NCI-H1417 (cell line): ENCODE measurements at places on chromosomes 3 and 15.

DNA sequence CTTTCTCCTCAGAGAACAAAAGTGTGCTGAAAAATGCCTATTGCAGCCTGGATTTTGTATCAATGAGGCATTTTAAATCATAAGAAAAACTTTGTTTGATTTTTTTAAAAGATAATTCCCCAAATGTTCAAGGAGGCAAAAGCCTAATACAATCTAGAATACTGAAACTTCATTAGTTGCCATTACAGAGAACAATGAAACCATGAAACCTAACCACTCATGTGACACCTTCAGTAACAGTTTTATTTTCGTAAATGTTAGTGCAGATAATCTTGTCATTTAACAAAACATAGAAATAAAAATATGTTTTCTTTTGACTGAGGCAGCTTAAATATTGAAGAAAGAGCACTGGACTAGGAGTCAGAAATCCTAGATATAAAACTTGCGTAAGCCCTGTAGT is 655.9 kb downstream of the RBMS3 start:
- DNase-seq, result no peak

DNA sequence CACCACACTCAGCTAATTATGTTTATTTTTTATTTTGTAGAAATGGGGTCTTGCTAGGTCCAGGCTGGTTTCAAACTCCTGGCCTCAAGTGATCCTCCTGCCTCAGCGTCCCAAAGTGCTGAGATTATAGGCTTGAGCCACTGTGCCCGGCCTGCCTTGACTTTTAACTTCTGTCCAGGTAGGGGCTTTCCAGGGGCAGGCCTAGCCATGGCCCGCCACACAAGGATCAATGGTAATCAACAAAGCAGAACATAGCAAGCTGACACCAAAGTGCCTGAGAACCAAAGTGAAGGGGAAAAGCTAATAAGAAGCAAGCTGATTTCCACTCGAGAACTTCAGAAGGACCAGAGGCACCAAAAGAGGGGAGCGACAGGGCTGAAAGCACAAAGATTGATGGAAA is 9.4 kb upstream of the CRTC3 start:
- no peak for DNase-seq

DNA sequence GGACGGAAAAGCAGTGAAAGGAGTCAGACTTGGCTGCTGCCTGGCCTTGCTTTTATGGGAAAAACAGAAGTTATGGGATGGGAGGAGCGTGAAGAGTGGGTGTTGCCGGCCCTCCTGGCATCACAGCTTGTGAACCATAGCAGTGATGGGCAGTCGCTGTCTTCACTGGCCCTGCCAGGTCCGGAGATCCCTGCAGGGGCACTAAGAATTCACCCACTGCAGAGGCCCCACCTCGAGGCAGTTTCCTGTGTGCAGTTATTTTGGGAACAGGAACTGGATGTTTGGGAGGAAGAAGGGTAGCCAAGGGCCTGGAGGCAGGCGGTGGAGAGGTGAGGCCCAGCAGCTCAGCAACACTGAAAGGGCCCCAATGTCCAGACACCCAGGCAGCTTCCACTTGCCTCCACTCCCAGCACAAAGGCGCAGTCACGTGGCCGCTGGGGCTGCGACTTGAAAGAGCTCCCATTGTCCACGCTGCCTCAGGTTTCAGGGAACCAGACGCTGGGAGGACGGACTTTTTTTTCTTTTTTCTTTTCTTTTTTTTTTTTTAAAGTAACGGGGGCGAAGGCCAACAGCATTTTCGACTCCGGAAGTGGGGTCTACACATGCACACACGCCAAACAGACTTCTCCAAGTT is 255.6 kb downstream of the ZNF621 start:
- DNase-seq, result peak; percentile 47

DNA sequence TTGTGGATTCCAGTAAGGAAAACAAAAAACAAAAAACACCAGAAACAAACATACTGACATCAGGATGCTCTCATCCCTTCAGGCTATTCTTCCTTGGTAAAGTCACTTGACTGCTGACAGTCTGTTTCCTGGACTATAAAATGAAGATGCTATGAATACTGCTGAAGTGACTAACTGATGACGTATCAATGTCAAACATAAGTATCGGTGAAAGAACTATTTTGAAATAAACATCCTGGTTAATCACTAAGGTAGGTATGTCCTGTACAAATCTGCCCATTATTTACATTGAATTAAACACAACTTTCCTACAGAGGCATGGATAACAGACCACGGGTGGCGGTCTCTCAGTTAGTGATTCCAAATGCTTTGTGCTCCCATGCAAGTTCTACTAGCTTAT is 45.9 kb downstream of the CHAC1 start:
- DNase-seq, result no peak

DNA sequence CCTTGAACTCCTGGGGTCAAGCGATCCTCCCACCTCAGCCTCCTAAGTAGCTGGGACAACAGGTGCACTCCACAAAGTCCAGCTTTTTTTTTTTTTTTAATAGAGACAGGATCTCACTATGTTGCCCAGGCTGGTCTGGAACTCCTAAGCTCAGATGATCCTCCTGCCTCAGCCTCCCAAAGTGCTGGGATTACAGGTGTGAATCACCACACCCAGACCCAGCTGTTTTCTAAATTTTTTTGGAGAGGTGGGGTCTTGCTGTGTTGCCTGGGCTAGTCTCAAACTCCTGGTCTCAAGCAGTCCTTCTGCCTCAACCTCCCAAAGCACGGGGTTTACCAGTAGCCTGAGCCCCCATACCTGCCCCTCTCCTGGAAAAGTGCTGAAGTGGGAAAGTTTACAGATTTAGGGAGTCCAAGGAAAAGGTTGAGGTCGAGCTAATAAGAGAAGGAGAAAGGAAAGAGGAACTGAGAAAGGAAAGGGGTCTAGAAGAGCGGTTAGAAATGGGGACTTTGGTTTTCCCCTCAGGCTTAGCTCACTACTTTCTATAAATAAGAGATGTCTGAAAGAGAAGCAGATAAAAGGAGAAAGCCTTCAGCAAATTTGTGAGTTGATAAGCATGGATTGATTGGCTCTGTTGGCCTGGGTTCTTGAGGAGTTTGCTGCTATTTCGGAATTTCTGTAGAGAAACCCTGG is 23.6 kb downstream of the UBE2E1 start:
- DNase-seq, result no peak

DNA sequence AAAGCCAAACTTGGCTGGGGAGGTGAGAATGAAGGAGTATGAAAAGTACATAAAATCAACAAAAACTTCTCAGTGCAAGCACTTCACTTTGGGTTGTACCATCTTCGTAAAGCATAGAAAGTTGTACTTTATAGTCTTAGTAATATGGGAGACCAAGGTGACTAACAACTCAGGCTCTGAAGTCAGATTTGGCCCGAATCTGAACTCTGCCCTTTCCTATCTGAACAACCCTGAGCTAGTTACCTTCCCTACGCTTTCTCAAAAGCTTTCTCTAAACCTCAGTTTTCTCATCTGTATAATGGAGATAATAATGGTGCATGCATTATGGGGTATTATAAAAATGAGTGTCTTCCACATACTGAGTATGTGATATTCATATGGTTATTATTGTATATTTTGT is 285.4 kb upstream of the UMPS start:
- no peak for DNase-seq

DNA sequence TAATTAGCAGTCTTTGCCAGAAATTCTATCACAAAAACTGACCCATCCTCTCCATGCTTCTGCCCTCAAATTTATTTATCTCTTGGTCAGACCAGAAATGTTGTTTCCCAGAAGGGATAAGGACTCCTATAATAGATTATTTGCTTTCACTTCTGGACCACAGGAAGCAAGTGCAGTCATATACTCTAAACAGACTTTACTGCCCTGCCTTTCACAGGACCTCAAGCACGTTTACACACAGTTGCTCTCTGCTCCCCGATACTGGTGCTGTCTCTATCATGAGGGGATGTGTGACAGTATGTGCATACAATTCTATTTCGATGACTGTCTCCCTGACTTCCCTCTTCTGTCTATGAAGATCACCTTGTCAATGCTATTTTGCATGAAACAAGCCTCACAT is 205.5 kb upstream of the TGFBR2 start:
- no peak for DNase-seq

- DNase-seq, result no peak
These were observed 267.7 kb downstream of the XXYLT1 start for GRCh38 chr3:195003006-195003892.

- DNase-seq, result no peak
These were observed 129.4 kb downstream of the TMCC1 start for GRCh38 chr3:129764090-129764489.
